ENCODE measurements at places on chromosomes 16 and 17. TPM values are rescaled to one million over a fixed set of nuclear protein-coding genes. Genes with fewer than 3 reads are reported as not detected.

DNA sequence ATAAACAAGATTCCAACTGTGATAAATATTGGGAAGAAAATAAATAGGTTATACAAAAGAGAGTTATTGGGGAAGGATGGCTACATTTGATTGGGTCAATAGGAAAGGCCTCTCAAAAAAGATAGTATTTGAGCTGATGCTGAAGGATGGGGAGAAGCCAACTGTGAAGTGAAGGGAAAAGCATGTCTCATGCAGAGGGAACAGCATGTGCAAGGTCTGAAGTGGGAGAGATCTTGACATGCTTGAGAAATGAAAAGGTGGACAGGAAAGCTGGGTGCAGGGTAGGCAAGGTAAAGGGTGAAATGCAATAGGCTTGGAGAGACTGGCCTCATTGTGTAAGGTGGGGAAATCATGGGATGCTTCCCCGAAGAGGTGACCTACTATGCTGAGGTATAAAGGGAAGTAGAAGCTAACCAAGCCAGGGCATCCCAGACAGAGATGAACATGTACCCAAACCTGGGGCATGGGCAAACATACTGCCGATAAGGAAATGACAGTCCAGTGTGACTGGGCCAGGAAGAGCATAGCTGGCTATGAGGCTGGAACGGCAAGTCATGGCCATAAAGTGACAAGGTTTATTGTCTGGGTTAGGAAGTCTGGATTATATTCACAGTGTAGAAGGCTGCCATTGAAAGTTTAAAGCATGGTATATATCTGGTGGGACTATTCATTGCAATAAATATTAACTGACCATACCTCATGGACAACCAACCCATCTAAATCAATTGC lies 91.2 kb downstream of the TOX3 start:
- no peaks in the 10 kb centered on the region for H3K4me1 ChIP-seq
- no peaks in the 10 kb centered on the region for H3K36me3 ChIP-seq
- no peak overlapping the region for H3K4me3 ChIP-seq
- DNase-seq, result no peak

- H3K4me1 ChIP-seq, result no peaks in the 10 kb centered on the region
- H3K27ac ChIP-seq, result no peak overlapping the region
- DNase-seq, result no peak
- no peaks in the 10 kb centered on the region for H3K27me3 ChIP-seq
- H3K4me3 ChIP-seq, result no peak overlapping the region
Measured at GRCh38 chr17:81455387-81455786, 57.2 kb downstream of the ACTG1 start.

DNA sequence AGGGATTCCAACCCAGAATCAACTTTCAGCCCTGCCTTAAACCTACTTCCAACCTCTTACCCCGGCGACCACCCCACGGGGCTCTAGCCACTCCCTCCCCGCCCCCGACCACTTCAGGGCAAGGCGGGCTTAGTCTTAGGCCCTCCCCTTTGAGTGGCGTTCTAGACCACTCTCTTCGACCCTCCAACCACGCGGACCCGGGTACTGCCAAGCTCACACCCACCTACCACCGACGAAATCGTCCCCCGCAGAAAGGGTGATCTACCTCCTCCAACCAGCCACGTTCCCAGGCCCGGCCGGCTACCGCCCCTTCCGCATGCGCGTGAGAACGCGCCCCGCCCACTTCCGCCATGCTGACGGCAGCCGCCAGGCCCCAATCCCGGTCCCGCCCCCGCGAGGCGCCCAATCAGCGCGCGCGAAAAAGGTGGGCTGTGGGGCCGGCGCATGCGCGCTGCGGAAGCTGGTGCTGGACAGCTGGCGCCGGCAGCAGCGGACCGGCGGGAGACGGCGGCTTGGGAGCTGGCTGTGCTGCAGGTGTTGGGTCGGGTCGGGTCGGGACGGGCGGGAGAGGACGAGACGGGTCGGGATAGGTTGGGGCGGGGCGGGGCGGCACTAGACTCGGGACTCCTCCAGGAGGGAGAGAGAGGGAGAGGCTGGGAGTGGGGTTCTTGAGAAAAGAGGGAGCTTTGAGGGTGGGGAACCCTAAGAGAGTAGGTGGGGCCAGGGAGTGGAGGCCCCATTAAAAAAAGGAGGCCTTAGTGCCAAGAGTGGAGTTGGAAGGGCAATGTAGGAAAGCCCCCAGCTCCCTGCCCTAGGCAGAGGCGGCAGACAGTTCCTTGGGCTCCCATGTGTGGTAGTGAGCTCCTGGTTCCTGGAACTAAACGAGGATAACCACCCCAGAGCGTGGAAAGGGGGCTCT lies at the start of gene NAT9:
TSS of gene NAT9 (minus strand) at position 302 of the 919 bp plus-strand sequence. CDS start 647 bp downstream, outside the sequence.
- peak; percentile 94 for DNase-seq
- peaks cover 18% of the 10 kb centered on the region for H3K36me3 ChIP-seq
- H3K27ac ChIP-seq, result peak within 1 kb of the TSS; percentile 84
- no peaks in the 10 kb centered on the region for H3K27me3 ChIP-seq
- H3K4me1 ChIP-seq, result peaks cover 4% of the 10 kb centered on the region

DNA sequence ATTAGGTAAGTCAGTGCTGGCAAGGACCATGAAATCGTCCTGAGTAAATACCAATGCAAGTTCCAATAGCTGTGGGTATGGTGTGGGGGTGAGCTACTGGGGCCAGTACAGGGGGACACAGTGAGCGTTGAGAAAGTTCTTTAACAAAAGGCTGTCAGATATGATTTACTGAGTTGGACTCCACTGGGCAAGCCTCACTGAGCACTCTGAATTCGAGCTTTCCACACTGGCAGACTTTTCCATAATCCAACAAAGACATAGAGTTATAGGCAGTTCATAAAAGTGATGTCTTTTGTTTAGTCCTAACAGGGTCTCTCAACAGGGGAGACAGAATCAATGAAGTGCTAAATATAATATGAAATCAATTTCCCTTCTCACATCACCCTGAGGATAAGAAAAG lies 489.0 kb downstream of the KCNJ2 start:
- no peaks in the 10 kb centered on the region for H3K27me3 ChIP-seq
- H3K4me3 ChIP-seq, result no peak overlapping the region
- no peak for DNase-seq
- no peak overlapping the region for H3K27ac ChIP-seq

- no peak overlapping the region for H3K4me3 ChIP-seq
- no peaks in the 10 kb centered on the region for H3K4me1 ChIP-seq
- peaks cover 4% of the 10 kb centered on the region for H3K27me3 ChIP-seq
- DNase-seq, result no peak
- no peak overlapping the region for H3K27ac ChIP-seq
Measured at GRCh38 chr17:19750020-19750572, 2.0 kb upstream of the ALDH3A1 start.

DNA sequence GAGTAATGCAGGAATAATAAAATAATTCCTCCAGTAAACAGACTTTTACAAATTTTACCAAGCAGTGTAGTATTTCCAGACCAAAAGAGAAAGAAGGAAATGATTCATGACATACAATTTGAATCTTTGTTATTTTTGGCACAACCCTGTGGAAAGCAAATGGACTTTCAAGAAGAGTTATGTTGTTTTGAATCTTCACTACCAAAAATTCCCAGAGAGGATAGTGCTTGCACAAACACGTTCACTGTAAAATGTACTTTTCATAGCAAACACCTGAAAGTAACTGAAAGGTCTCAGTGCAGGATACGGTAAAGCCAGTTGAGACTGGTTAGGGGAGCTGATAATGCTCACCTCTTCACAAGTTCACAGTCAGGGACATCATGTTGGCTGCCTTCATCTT lies 107.1 kb downstream of the USP22 start:
- DNase-seq, result peak; percentile 70
- no peak overlapping the region for H3K27ac ChIP-seq
- H3K36me3 ChIP-seq, result no peaks in the 10 kb centered on the region
- no peak overlapping the region for H3K4me3 ChIP-seq
- H3K4me1 ChIP-seq, result peaks cover 3% of the 10 kb centered on the region

- no peaks in the 10 kb centered on the region for H3K36me3 ChIP-seq
- peak; percentile 55 for DNase-seq
- H3K27me3 ChIP-seq, result no peaks in the 10 kb centered on the region
- H3K27ac ChIP-seq, result no peak overlapping the region
Measured at GRCh38 chr16:52227851-52228250, 319.1 kb downstream of the TOX3 start.

DNA sequence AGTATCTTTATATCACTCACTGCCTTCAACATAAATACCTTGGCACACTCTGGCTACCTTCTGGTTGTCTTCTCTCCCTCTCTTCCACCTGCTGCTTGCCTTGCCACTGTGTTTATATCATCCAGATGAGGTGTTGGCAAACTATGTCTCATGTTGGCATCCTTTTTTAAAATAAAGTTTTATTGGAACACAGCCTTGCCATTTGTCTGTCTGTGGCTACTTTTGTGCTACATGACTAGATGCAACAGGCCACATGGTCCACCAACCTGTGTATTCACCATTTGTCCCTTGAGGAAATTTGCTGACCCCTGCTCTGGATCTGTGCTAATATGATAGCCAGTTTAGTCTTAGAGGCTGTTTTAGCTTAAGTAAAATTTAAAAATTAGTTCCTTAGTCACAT lies 36.8 kb downstream of the NSRP1 start:
- no peak for DNase-seq
- H3K4me1 ChIP-seq, result no peaks in the 10 kb centered on the region
- H3K4me3 ChIP-seq, result no peak overlapping the region
- H3K27me3 ChIP-seq, result no peaks in the 10 kb centered on the region
- H3K27ac ChIP-seq, result no peak overlapping the region
- H3K36me3 ChIP-seq, result peaks cover 2% of the 10 kb centered on the region

GRCh38 chr17:4679658-4680057 lies 24.3 kb downstream of the PELP1 start:
- H3K27me3 ChIP-seq, result no peaks in the 10 kb centered on the region
- H3K36me3 ChIP-seq, result peaks cover 11% of the 10 kb centered on the region
- no peak overlapping the region for H3K4me3 ChIP-seq

GRCh38 chr17:6843241-6843880 lies 11.8 kb upstream of the TEKT1 start:
- no peak overlapping the region for H3K27ac ChIP-seq
- H3K36me3 ChIP-seq, result no peaks in the 10 kb centered on the region
- no peak overlapping the region for H3K4me3 ChIP-seq

DNA sequence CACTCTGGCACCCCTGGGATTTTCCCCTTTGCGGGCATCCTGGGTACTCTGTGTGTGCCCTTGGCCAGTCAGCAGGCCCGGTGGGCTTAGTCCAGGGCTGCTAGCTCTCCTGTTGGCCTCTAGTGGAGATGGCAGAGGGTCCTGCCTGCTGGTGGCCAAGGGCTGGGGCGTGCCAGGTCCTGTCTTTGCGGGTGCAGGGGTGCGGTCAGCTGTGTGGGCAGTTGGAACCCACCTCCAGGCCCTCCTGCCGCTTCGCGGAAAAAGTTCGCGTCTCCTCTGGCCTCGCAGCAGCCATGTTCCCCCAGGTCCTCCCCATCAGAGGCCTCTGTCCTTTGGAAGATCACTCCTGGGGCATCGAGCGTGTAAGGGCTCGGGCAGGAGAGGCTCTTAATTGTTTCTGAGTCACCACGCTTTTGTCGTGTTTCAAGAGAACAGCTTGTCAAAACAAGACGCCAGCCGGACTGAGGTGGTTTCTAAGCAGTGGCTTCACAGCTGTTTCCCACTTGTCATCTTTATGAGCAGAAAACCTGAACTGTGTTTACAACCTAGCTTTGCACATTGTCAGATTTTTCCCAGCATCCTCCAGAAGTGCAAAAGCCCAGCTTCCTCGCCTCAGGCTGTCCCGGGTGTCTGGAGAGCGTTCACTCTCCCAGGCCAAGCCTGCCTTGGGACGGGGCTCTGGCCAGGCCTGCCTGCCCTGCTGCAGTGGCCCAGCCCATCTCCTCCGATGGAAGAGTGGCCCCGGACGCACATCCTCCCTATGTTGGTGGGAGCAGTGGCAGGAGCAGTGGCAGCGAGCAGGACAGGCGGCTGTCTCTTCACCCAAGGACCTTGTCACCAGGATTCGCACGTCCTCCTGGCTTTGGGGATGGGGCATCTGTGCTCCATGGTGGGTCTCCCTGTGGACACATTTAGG lies 5.0 kb upstream of the DNASE1L2 start:
- H3K27me3 ChIP-seq, result no peaks in the 10 kb centered on the region
- peaks cover 41% of the 10 kb centered on the region for H3K36me3 ChIP-seq

DNA sequence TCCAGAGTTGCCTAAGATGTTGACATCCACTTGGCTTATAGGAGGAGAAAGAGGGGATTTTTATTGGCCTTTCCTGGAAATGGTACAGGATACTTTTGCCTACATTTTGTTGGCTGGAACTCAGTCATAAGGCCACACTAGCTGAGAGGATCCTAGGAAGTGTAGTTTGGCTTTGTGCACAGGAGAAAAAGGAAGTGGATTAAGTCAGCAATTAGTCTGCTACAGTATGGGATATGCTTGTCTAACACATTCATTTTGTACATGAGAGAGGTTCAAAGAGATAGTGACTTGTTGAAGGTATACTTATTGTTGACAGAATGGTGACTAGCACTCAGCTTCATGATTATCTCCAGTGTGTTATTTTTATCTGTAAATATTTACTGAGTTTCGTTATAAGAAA lies 10.3 kb downstream of the UTP18 start:
- no peak overlapping the region for H3K27ac ChIP-seq
- H3K27me3 ChIP-seq, result no peaks in the 10 kb centered on the region
- DNase-seq, result no peak

- DNase-seq, result peak; percentile 22
- no peak overlapping the region for H3K27ac ChIP-seq
- no peaks in the 10 kb centered on the region for H3K4me1 ChIP-seq
- no peak overlapping the region for H3K4me3 ChIP-seq
- no peaks in the 10 kb centered on the region for H3K36me3 ChIP-seq
Measured at GRCh38 chr16:65845466-65846209, 520.9 kb upstream of the CDH5 start.

- no peaks in the 10 kb centered on the region for H3K27me3 ChIP-seq
- H3K27ac ChIP-seq, result no peak overlapping the region
- no peaks in the 10 kb centered on the region for H3K4me1 ChIP-seq
- no peaks in the 10 kb centered on the region for H3K36me3 ChIP-seq
- DNase-seq, result no peak
- H3K4me3 ChIP-seq, result no peak overlapping the region
Measured at GRCh38 chr16:7992616-7993015, 597.7 kb downstream of the TMEM114 start.

GRCh38 chr16:90022209-90023077 lies 3.2 kb upstream of the DBNDD1 start:
- no peaks in the 10 kb centered on the region for H3K36me3 ChIP-seq
- no peaks in the 10 kb centered on the region for H3K27me3 ChIP-seq
- H3K4me3 ChIP-seq, result peak overlapping the region; percentile 93
- peak overlapping the region; percentile 87 for H3K27ac ChIP-seq
- H3K4me1 ChIP-seq, result peaks cover 3% of the 10 kb centered on the region
- DNase-seq, result peak; percentile 82

DNA sequence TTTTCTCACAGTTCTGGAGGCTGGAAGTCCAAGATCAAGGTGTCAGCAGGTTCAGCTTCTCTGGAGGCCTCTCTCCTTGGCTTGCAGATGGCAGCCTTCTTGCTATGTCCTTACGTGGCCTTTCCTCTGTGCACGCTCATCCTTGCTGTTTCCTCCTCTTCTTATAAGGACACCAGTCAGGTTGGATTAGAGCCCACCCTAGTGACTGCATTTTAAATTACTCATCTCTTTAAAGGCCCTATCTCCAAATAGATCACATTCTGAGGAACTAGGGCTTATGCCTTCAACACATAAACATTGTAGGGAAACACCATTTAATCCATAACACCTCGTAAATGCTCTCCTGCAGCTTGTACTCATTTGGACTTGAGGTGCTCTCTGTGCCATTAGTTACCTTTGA lies 36.3 kb downstream of the DHRS7C start:
- no peak overlapping the region for H3K27ac ChIP-seq
- no peaks in the 10 kb centered on the region for H3K36me3 ChIP-seq
- peak; percentile 14 for DNase-seq

Gene SLC13A5
- not detected for polyA plus RNA-seq

Gene PIPOX
- polyA plus RNA-seq, result 0.20 TPM

Gene ABCC6
- 1.2 TPM for polyA plus RNA-seq

Gene MED9
- polyA plus RNA-seq, result 11.9 TPM

Gene ASPHD1
- polyA plus RNA-seq, result 0.77 TPM

Gene C1QTNF8
- polyA plus RNA-seq, result not detected

Gene ALOX15
- not detected for polyA plus RNA-seq

Gene CD300LB
- polyA plus RNA-seq, result not detected
